Astrocyte (in vitro differentiated cells and primary cell): ENCODE measurements at places on chromosomes 5 and 9.

DNA sequence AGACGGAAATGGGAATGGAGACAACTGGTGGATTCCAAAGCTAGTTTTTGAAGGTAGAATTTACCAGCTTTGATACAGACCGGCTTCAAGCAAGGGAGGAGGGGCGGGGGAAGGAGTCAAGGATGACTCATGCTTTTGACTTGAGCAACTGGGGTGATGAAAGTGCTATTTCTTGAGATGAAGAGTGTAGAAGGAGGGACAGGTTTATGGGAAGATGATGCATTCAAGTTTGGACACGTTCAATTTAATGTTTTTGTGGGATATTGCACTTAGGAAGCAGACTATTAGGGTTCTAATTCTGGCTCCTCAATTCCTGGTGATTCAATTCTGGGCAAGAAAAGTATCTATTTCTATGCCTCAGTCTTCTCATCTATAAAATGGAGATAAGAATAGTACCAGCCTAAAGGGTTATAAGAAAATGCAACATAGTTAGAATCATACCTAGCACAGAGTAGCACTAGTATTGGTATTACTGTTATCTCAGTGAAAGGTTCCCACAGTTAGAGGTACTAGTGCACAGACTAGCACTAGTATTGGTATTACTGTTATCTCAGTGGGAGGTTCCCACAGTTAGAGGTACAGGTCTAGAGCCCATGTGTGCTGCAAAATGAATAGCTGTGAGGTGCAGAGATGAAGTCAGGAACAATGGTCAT is 4.6 kb downstream of the NIPAL4 start:
- peak overlapping the region; percentile 62 for H3K27ac ChIP-seq
- peak; percentile 84 for DNase-seq
- H3K36me3 ChIP-seq: no peaks in the 10 kb centered on the region
- no peak overlapping the region for H3K4me3 ChIP-seq
- H3K27me3 ChIP-seq: no peaks in the 10 kb centered on the region

DNA sequence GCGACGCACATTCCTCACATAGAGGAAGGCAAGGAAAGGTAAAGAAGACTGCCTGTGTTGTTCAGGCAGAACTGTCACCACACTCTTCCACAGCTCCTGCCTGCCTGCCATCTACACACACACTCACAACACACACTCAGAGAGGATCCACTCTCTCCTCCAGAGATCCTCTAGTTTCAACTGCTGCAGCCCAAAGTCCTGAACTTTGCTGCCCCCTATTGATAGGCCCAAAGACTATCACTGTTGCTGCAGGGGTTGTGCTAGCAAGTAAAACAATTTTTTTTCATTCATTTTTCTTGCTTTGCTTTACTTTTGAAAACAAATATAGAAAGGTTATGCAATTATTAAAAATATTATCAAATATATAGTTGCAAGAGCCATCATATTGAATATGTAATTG is 5.9 kb upstream of the CFAP90 start:
- DNase-seq: no peak
- no peaks in the 10 kb centered on the region for H3K4me1 ChIP-seq

GRCh38 chr9:107699231-107699630 is 209.7 kb upstream of the KLF4 start:
- no peak overlapping the region for H3K27ac ChIP-seq
- no peaks in the 10 kb centered on the region for H3K36me3 ChIP-seq
- no peaks in the 10 kb centered on the region for H3K4me1 ChIP-seq
- no peak for DNase-seq
- no peaks in the 10 kb centered on the region for H3K27me3 ChIP-seq

GRCh38 chr5:50724-51499 is 41.1 kb upstream of the PLEKHG4B start:
- no peak for DNase-seq
- no peak overlapping the region for H3K27ac ChIP-seq
- H3K4me3 ChIP-seq: no peak overlapping the region

DNA sequence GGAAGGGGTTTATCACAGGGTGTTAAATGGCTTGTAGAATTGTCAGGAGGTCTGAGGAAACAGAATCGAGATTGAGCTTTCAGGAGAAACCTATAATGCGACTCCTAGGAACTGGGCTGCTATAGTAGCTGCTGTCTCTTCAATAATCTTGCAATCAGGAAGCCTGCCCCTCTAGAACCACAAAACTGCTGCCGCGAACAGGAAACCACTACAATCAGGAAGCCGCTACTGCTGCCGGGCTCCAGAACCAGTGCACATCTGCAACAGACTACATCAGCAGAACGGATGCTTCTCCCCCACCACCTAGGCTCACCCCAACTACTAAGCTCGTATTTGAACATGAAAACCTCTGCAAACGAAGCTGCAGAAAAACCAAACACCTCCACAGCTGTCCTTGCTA is 31.6 kb downstream of the TNFSF8 start:
- no peaks in the 10 kb centered on the region for H3K36me3 ChIP-seq
- no peak for DNase-seq
- no peaks in the 10 kb centered on the region for H3K27me3 ChIP-seq
- no peak overlapping the region for H3K27ac ChIP-seq
- peaks cover 49% of the 10 kb centered on the region for H3K4me1 ChIP-seq

DNA sequence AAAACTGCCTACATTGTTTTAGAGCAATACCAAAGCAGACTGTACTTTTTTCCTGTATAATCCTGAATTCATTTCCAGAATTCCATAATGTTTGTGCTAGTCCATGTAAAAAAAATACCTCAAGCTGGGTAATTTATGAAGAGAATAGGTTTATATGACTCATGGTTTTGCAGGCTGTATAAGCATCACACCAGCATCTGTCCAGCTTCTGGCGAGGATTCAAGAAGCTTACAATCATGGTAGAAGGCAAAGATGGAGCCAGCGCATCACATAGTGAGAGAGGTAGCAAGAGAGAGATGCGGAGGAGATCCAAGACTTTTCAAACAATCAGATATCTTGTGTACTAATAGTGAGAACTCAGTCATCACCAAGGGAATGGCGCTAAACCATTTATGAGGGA is 280.3 kb upstream of the CDH9 start:
- peaks cover 13% of the 10 kb centered on the region for H3K4me1 ChIP-seq
- DNase-seq: peak; percentile 8
- H3K36me3 ChIP-seq: no peaks in the 10 kb centered on the region
- no peaks in the 10 kb centered on the region for H3K27me3 ChIP-seq

- no peak overlapping the region for H3K27ac ChIP-seq
- no peaks in the 10 kb centered on the region for H3K27me3 ChIP-seq
- DNase-seq: no peak
- no peak overlapping the region for H3K4me3 ChIP-seq
- H3K4me1 ChIP-seq: no peaks in the 10 kb centered on the region
These were observed 12.5 kb downstream of the WDR70 start for GRCh38 chr5:37391591-37391990.

GRCh38 chr9:111712369-111712768 is 51.0 kb downstream of the GNG10 start:
- H3K27me3 ChIP-seq: no peaks in the 10 kb centered on the region
- H3K4me3 ChIP-seq: no peak overlapping the region
- no peaks in the 10 kb centered on the region for H3K4me1 ChIP-seq
- no peaks in the 10 kb centered on the region for H3K36me3 ChIP-seq
- no peak overlapping the region for H3K27ac ChIP-seq

DNA sequence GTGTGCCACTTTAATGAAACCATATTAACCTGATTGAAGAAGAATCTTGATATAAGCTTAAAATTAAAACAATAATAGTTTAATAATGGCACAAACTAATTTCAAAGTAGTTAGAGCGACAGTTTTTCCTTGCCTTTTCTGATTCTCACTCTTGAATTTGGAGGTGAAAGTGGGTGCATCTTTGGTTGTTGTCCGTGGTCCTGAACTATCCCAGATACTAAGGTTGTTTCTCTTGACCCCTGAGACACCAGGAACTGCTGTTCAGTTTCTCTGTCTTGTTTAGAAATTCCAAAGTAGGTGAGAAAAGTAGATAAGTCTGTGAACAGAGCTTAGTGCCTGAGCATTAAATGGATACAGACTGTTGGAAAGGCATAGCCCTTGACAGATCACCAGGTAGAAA is 274.7 kb downstream of the FBXL7 start:
- H3K4me3 ChIP-seq: no peak overlapping the region
- no peak overlapping the region for H3K27ac ChIP-seq
- no peak for DNase-seq
- H3K36me3 ChIP-seq: no peaks in the 10 kb centered on the region
- no peaks in the 10 kb centered on the region for H3K4me1 ChIP-seq

DNA sequence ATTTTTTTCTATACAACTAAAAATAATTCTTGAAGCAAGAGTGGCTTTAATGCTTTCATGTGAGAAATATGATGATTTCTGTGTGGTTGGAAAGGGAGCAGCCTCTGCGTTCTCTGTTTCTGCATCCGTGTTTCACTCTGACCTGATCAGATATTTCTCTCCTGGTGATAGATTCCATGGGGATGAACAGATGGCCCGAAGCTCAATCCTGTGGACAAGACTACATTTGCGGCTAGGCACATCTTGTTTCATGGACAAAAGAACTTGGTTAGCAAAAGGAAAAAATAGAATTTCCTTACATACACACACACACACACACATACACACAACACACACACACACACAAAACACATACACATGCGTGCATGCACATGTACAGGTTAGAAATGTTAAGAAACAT is 218.2 kb upstream of the ADAMTS16 start:
- no peak overlapping the region for H3K4me3 ChIP-seq
- no peak overlapping the region for H3K27ac ChIP-seq
- peaks cover 6% of the 10 kb centered on the region for H3K4me1 ChIP-seq

- H3K4me3 ChIP-seq: no peak overlapping the region
- H3K27me3 ChIP-seq: peaks cover 3% of the 10 kb centered on the region
- no peaks in the 10 kb centered on the region for H3K36me3 ChIP-seq
- no peak overlapping the region for H3K27ac ChIP-seq
These were observed 116.9 kb upstream of the S1PR3 start for GRCh38 chr9:88874391-88874790.

GRCh38 chr5:117103703-117104102 is 529.1 kb upstream of the SEMA6A start:
- H3K27ac ChIP-seq: no peak overlapping the region
- H3K4me3 ChIP-seq: no peak overlapping the region
- DNase-seq: no peak
- no peaks in the 10 kb centered on the region for H3K36me3 ChIP-seq

DNA sequence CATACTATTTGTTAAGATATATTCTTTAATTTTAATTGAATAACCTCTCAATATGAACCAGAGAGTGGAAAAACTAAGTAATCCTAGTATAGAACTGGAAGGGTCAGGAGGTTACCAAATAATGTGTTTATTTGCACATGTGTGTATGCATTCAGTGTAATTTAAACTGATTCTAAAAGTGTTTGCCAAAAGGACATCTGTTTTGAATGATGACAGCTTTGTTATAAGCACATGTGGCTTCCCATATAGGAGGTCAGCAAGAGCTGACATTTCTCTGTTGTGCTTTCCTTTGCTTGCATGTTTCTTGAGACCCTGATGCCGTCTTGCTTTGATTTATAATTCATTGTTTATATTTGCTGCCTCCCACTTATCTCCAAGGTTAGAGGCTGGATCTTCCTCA is 383.4 kb downstream of the BRINP1 start:
- H3K4me3 ChIP-seq: no peak overlapping the region
- H3K27ac ChIP-seq: no peak overlapping the region
- H3K27me3 ChIP-seq: no peaks in the 10 kb centered on the region
- no peaks in the 10 kb centered on the region for H3K4me1 ChIP-seq

DNA sequence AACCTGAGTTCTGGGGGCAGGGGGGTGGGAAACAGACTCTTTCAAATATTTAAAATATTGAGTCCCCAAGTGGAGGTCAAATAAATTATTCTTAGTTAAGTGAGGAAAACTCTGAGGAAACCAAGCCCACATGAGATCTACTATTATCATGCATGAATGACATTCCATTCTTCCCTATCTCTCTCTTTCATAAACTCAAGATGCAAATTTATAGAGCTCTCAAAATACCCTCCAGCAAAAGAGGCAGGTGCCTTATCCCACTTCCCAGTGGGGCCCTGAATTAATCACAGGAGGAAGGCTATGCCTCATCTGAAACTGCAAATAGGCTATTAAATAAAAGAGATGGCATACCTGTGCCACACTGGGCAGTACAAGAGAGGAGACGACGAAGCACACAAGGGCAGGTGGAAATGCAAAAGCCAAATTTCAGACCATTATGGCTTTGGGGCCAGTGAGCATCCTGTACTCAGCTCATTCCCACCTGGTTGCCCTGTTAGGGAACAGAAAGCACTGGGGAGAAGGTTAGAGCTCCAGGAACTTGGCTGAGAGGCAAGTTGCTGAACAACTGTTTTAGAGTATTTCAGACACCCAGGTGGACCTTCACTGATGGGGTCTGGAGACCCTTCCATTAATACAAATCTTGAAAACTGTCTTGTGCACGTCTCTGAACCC is 102.2 kb upstream of the EQTN start:
- no peaks in the 10 kb centered on the region for H3K36me3 ChIP-seq
- no peaks in the 10 kb centered on the region for H3K27me3 ChIP-seq
- no peak overlapping the region for H3K27ac ChIP-seq
- no peak for DNase-seq
- H3K4me1 ChIP-seq: peaks cover under 1% of the 10 kb centered on the region

- DNase-seq: peak; percentile 60
- peaks cover 4% of the 10 kb centered on the region for H3K4me1 ChIP-seq
- H3K36me3 ChIP-seq: no peaks in the 10 kb centered on the region
- no peaks in the 10 kb centered on the region for H3K27me3 ChIP-seq
- peak overlapping the region; percentile 8 for H3K4me3 ChIP-seq
These were observed 212.0 kb upstream of the KIF2A start for GRCh38 chr5:62093976-62094375.

- H3K4me3 ChIP-seq: peak overlapping the region; percentile 45
- no peaks in the 10 kb centered on the region for H3K36me3 ChIP-seq
- H3K27ac ChIP-seq: peak overlapping the region; percentile 86
- H3K4me1 ChIP-seq: peaks cover 28% of the 10 kb centered on the region
- DNase-seq: peak; percentile 77
These were observed 38.4 kb downstream of the EBF1 start for GRCh38 chr5:159061179-159061796.

GRCh38 chr9:69637193-69637816 is 34.9 kb downstream of the APBA1 start:
- peak; percentile 21 for DNase-seq
- H3K4me3 ChIP-seq: no peak overlapping the region
- H3K27ac ChIP-seq: peak overlapping the region; percentile 73
- H3K36me3 ChIP-seq: no peaks in the 10 kb centered on the region
- H3K27me3 ChIP-seq: no peaks in the 10 kb centered on the region
- H3K4me1 ChIP-seq: peaks cover 9% of the 10 kb centered on the region

GRCh38 chr5:140165101-140165922 is 9.7 kb upstream of the CYSTM1 start:
- no peaks in the 10 kb centered on the region for H3K36me3 ChIP-seq
- no peak for DNase-seq
- no peaks in the 10 kb centered on the region for H3K4me1 ChIP-seq
- no peak overlapping the region for H3K4me3 ChIP-seq
